Muscle of arm (tissue), 14 donors: ENCODE measurements at places on chromosomes 3 and 15. TPM values are rescaled to one million over a fixed set of nuclear protein-coding genes. Genes with fewer than 3 reads are reported as not detected.

Gene ZNF860
- polyA plus RNA-seq: 2.3 TPM

Gene GOLGA6L4
- 4.7 TPM for polyA plus RNA-seq

Gene TRH
- 0.31 TPM for polyA plus RNA-seq

Gene MST1R
- polyA plus RNA-seq: 0.98 TPM

Gene GNAT1
- polyA plus RNA-seq: not detected

Gene PCCB
- 32.1 TPM for polyA plus RNA-seq

Gene GOLGA8G
- polyA plus RNA-seq: 0.04 TPM

Gene ECE2
- not detected for polyA plus RNA-seq

Gene THRB
- polyA plus RNA-seq: 7.5 TPM

Gene CHCHD6
- polyA plus RNA-seq: not detected

Gene GATM
- polyA plus RNA-seq: 307 TPM

- DNase-seq: no peak
Observed at GRCh38 chr3:143240886-143241285, 121.3 kb downstream of the CHST2 start.

GRCh38 chr3:38823722-38824121 lies 7.7 kb upstream of the SCN10A start:
- DNase-seq: no peak

- no peak for DNase-seq
Observed at GRCh38 chr3:111068574-111068973, 3.0 kb upstream of the NECTIN3 start.

- DNase-seq: no peak
Observed at GRCh38 chr3:124257336-124257864, 265.5 kb upstream of the ROPN1 start.

DNA sequence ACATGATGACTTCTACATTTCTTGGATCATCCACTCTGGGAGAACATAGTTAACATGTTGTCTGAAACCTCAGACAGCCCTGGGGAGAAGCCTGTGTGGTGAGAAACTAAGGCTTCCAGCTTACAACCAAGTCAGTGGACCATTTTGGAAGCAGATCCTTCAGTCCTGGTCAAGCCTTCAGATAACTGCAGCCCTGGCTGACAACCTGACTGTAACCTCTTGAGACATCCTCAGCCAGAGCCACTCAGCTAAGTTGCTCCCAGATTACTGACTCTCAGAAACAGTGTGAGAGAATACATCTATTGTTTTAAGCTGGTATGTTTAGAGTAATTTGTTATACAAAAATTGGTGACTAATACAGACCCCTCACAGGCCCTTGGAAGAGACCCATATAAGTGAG lies 50.9 kb upstream of the KPNA4 start:
- no peak for DNase-seq

DNA sequence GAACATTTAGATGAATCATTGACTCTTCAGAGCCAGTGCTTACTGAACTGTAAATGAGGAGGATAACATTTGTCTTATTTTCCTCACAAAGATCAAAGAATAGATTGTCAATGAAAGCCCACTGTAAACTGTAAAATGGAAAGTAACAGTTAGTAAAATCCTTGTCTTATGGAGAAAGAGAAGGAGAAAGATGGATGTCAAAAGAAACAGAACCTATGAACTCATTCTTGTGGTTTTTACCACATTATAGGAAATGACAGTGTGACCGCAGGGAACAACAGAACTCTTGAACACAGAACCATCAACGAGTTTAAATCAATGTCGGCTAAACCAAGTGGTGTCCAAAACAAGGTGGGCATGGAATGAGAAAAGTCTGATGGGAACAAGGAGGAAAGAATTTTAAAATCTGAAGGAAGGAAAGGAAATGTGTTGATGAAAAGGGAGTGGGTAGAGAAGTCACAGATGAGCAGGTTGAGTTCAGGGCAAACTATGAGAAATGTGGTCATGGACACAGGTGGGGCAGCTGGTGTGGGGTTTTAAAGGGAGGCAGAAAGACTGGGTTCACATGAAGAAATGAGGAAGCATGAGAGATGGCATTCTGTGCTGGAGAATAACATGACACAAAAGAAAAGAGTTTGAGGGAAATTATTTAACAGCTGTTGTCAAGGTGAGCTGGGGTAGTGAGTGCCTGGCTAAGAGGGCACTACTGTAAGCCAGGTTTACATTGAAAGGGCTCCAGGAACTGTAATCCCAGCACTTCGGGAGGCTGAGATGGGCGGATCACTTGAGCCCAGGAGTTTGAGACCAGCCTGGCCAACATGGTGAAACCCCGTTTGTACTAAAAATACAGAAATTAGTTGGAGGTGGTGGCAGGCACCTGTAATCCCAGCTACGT lies 42.4 kb upstream of the ETV5 start:
- no peak for DNase-seq

- no peak for DNase-seq
Observed at GRCh38 chr15:74458473-74458872, 2.5 kb downstream of the UBL7 start.

DNA sequence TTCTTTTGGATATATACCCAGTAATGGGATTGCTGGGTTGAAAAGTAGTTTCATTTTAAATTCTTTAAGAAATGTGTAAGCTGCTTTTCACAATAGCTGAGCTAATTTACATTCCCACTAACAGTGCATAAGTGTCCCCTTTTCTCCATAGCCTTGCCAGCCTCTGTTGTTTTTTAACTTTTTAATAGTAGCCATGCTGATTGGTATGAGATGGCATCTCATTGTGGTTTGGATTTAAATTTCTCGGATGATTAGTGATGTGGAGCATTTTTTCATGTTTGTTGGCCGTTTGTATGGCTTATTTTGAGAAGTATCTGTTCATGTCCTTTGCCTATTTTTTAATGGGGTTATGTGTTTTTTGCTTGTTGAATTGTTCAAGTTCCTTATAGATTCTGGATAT lies 444.3 kb upstream of the ATP11B start:
- DNase-seq: no peak

DNA sequence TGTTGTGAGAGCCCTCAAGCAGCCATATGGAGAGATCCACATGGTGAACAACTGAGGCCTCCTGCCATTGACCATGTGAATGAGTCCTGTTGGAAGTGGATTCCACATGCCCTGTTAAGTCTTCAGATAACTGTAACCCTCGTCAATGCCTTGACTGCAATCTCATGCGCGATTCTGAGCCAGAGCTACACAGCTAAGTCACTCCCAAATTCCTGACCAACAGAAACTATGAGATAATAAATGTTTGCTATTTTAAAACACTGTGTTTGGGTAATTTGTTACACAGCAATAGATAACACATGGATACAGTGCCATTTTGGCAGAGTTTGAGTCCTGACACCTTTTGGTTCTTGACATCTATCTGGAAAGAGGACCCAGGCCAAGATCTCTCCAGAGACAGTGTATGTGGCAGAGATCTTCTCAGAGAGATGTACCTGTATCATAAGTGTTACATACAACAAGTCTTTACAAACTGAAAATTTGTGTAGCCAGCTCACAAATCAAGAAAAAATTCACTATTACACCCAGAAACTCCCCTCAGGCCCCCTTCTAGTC lies 34.5 kb upstream of the BNC1 start:
- DNase-seq: no peak

GRCh38 chr15:74400313-74400860 lies 32.9 kb upstream of the CYP11A1 start:
- DNase-seq: no peak

DNA sequence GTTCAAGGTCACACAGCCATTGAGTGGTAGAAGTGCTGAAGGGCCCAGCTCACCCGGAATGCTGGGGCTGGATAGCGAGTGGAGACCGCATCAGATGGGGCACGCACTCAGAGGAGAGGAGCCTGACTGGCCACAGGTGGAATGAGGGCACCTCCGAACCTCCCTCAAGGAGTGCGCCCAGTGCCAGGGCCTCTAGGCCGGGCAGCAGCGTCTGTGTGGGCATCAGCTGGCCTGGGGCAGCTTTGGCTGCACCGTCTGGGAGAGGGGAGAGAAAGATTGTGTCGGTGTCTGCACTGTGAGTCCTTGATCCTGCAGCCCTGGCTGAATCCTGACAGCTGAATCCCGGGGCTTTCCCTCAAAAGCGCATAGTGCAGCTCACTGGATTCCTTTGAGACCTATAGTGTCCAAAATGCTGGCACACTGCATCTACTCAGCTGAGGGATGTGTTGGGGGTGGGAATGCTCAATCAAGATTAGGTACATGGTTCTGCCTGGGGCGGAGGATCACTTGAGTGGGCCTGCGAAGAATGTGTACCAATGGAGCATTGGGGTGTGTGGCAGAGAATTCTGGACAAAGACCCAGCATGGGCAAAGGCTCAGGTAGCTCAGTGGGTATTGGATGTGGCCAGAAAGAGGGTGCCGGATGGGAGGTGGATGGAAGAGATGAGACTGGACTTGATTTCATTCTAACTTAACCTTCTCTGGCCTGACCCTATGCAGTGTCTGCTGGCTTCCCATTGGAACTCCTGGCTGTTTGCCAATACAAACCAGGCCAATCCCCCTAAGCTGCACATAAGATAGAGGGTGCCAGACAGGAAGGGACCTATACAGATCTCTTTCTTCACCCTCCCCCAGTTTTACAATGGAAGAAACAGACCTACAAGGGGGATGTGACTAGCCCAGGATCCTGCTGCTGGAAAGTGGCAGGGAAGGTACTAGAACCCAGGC lies 950 bp downstream of the ANKDD1A start:
- DNase-seq: no peak

DNA sequence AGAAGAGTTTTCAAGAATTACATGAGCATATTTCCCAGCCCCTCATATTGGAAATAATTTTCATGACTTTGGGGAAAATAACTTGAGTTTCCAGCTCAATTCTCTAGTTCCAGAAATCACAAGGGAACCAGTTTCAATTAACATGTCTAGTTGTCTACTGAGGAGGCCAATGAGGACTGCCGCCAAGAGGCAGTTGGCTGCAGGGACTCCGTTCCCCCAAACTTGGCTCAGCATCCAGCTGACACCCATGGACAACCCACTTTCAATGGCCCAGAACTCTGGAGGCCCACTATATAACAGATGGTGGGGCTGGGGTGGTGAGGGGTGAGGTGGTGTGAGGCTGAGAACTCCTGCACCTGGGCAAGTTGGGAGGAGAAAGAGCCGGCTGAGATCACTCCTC lies 86.5 kb upstream of the TNFAIP8L3 start:
- no peak for DNase-seq
